ENCODE measurements at places on chromosomes 12 and 14. TPM values are rescaled to one million over a fixed set of nuclear protein-coding genes. Genes with fewer than 3 reads are reported as not detected.

Gene PDZRN4
- 0.42 TPM for total RNA-seq

Gene ENO2
- total RNA-seq, result 2.3 TPM

Gene DEGS2
- 0.22 TPM for total RNA-seq

Gene ADAM21
- total RNA-seq, result not detected

GRCh38 chr12:55970775-55971174 is 3.1 kb upstream of the RAB5B start:
- DNase-seq, result no peak

DNA sequence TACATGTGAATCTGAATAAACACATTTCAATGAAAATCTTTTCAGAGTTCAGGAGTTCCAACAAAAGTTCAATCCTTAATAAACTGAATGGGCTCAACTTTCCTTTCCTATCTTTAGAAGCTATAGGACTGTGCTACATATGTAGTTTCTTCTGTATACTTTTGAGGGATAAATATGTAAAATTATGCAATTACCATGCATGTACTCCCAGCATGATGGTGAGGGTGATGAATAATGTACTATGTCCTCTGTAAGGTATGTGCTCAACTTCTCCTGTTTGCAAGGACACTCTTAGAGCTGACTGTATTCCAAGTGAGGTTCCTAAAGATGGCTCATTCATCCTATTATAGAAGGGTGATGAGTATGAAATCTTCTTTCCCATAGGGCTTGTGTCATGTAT is 15.5 kb downstream of the MBIP start:
- DNase-seq, result no peak

Gene JPH4
- 0.19 TPM for total RNA-seq

DNA sequence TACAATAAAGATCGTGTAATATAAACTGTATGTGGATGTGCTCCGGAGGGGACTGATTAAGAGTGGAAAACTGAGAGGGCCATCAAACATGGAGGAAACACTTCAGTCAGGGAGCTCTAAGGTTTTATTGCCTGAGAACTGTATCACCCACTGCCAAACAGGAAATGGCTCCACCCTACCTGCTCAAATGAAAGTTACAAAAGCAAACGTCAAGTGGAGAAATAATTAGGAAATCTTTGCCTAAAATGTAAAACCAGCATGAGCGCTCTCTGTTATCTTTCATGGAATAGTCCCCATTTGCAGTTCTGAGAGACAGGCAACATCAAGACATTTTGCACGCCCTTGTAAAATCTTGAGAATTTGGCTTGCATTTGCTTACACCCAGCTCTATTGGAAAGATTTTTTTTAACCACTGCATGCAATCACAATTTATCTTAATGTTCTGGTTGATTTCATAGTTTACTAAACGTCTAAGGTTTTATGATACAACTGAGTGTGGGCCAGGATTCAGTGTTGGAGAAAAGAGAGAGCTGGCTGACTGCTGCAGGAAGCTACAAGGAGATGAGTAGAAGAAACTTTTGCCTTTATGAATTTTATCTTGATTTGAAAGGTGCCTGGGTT is 344.0 kb upstream of the PRICKLE1 start:
- DNase-seq, result no peak

DNA sequence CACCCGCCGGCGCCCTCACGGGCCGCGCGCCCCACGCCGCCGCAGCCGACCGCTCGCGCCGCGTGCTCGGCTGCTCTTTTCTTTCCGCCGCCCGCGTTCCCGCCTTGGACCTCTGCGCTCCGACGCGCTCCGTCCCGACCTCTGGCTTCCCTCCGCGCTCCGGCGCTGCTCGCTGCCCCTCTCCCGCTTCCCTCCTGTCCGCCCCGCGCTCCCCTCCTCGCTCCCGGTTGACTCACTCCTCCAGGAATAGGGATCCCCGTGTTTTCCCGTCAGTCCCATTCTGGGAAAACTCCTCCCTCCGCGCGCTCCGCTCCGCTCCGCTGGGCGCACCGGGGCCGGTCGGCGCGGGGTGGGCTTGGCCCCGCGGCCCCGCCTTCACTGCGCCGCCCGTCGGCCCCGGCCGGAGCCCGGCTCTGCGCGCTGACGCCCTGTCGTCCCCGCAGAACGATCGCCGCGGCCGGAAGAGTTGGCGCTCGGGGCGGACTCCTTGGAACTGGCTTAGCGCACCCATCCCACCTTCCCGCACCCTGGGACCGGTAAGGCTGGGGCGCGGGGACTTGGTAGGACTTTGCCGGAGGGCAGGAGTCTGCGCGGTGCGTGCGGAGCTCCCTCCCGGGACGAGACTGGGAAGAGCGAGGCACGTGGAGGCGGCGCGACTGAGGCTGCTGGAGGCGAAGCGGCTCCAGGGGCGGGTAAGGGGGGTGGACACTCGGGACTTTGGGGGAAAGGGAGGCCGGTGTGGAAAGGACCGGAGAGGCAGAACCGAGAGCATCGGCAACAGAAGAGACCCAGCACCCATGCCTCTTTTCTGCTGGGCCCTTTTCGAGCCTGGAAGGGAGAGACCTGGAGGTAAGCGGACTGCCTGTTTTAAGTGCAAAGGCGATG is 550 bp downstream of the TEAD4 start:
- peak; percentile 57 for DNase-seq

- DNase-seq, result no peak
These were observed 364.9 kb downstream of the GALC start for GRCh38 chr14:87628129-87628528.

Gene GPR65
- 1.1 TPM for total RNA-seq

- no peak for DNase-seq
These were observed 33.9 kb upstream of the TSPAN8 start for GRCh38 chr12:71191509-71192196.

- DNase-seq, result peak; percentile 11
These were observed 36.6 kb downstream of the NOC4L start for GRCh38 chr12:132180648-132181546.

DNA sequence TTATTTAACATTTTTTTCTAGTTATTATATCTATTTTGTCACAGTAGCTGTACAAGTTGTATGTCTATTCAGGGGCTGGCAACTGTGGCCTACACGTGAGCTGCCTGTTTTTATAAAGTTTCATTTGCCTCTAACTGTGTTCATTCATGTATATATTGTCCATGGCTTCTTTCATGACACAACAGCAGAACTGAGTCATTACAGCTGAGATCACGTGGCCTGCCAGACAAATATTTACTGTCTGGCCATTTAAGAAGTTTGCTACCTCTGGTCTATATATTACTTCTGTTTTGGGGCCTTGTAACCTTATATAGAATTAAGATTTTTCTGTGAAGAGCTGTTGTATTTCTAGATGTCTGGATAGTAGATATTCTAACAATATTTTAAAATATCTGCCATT is 37.9 kb downstream of the KIAA0586 start:
- DNase-seq, result no peak

Gene HOXC11
- total RNA-seq, result not detected

DNA sequence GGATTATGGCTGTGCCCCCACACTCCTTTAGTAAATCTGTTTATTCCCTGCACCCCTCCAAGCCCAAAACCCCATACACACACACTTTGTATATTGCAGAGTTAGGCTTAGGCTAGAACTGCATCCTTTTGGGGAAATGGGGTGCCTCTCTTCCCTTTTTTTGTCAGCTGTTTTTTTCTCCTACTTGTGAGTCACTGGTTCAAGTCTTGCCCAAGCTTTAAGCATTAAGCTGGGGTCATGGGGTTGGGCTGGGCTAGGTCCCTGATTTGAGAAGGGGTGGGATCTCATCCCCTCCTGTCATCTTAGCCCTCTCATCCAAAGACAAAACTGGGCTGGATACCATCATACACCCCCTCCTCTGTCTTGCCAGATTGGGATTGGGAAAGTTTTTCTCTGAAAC is 1.6 kb downstream of the LRP1 start:
- DNase-seq, result no peak

Gene FAM90A1
- not detected for total RNA-seq

- peak; percentile 8 for DNase-seq
These were observed 39.4 kb upstream of the FBRSL1 start for GRCh38 chr12:132450418-132451171.

DNA sequence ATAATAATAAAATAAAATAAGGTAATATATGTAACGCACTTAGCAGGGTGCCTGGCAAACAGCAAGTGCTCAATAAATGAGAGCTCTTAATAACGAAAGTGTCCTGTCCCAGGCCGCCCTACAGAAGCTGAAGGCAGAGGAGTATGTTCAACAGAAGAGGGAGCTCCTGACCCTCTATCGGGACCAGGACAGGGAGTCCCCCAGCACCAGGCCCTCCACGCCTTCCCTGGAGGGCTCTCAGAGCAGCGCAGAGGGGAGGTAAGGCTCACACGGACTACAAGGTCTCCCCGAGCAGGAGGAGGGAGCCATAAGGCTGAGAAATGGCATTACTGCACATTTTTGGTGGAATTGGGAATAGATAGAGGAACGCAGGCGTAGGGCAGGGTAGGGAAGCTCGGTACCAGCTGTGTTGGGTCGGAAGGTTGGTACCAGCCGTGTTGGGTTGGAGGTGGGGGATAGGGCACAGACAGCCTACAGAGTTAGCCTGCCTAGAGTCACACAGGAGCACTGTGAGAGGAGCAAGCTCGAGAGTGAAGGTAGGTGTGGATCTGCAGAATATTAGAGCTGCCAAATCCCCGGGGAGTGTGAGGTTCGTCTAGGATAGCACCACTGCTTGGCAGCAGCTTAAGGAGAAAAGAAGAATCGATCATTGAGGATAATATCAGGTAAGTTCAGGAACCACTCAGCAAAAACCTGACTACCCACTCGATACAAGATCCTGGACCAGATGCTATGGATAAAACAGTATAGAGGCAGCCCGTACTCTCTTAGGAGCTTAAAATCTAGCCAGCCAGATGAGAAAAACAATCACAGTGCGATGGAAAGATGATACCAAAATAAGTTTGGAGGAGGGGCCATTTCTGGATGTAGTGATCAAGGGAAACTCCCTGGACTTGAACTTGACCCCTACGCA is 15.3 kb downstream of the TNFRSF1A start:
- no peak for DNase-seq

- DNase-seq, result no peak
These were observed 733 bp upstream of the KLHDC2 start for GRCh38 chr14:49767270-49767570.

- DNase-seq, result no peak
These were observed 102.1 kb downstream of the DUSP6 start for GRCh38 chr12:89250213-89250612.

Gene KRT82
- not detected for total RNA-seq

DNA sequence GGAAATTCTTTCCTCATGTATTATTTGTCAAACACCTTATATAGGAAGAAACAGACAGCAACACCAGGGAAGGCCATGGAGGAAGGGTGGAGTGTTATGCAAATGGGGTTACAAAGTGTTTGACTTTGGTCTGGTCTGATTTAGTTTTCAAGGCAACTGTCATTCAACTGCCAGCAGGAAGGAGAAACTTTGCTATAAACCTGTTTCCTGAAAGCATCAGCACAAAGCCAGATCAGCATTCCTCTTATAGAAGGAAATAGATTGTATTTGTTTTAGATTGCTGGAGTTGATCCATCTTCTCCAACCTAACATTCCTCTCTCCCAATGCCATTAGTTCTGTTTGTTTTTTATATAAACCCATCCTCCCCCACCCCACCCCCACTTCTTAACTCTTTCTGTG is 65.7 kb downstream of the STAB2 start:
- no peak for DNase-seq

GRCh38 chr14:58703161-58703506 is 65.4 kb downstream of the DACT1 start:
- no peak for DNase-seq

DNA sequence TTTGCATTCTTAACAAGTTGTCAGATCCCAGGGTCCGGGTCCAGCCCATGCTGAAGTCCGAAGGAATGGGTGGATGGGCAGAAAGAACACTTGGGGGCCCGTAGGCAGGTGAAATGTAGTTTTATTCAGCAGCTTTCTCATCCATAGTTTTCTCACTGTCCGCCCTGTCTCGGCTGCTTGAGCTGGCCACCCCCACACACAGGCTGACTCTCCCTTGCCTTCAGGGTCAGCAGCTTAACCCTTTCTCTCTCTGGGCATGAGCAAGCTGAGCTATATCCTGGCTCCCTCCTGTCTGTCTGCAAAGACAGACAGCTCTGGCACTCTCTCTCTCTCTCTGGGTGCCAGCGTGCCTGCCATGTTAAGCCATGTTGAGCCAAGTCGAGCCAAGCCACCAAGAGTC is 163.9 kb downstream of the PTCSC3 start:
- no peak for DNase-seq

- DNase-seq, result no peak
These were observed 316.4 kb downstream of the NOVA1 start for GRCh38 chr14:26281280-26281998.

DNA sequence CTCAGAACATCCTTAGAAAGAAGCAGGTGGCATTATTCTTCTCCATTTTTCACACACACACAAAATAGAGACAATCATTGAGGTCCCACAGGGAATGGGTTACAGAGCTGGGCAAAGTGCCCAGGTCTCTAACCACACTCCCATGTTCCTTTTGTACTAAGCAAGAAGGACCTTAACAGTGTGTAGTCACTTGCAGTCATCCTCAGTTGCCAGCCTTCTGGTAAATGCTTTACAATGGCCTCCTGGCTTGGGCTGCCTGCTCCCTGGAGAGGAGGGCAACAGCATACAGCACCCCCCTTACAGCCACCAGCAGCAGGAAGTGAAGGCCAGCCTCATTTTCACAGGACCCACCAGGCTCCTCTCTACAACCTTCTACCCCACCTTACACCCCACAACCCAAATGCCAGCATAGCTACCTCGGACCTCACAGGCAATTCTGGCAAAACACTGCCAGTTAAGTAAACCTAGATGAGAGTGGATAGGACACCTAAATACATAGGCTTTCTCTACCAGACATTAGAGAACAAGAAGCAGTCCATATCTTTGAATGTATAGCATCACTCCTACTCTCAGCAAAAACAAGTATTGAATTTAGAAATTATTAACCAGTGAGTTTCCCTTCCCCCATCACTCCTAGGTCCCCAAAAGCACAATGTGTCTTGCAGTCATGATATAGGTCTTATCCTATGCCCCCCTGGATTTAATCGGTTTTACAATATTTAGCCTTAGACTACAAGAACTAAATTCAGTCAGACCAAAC is 88.1 kb downstream of the PPP2R5E start:
- DNase-seq, result no peak

Gene SLCO1B1
- 126 TPM for total RNA-seq

- DNase-seq, result no peak
These were observed 201.5 kb downstream of the RBM19 start for GRCh38 chr12:113764661-113765060.

- DNase-seq, result no peak
These were observed 4.1 kb downstream of the TPH2 start for GRCh38 chr12:71942703-71943102.
